ENCODE measurements at places on chromosomes 13 and 19. TPM values are rescaled to one million over a fixed set of nuclear protein-coding genes. Genes with fewer than 3 reads are reported as not detected.

- DNase-seq: no peak
Measured at GRCh38 chr13:62137629-62138405, 722.2 kb upstream of the PCDH20 start.

- DNase-seq: peak; percentile 32
Measured at GRCh38 chr13:113926951-113927660, 46.8 kb downstream of the C13orf46 start.

GRCh38 chr13:114260814-114261213, 20.6 kb upstream of the UPF3A start:
- DNase-seq: no peak

GRCh38 chr19:45135176-45135885, 25.5 kb downstream of the NKPD1 start:
- DNase-seq: no peak

GRCh38 chr13:27483421-27483820, 33.1 kb upstream of the MTIF3 start:
- DNase-seq: no peak

DNA sequence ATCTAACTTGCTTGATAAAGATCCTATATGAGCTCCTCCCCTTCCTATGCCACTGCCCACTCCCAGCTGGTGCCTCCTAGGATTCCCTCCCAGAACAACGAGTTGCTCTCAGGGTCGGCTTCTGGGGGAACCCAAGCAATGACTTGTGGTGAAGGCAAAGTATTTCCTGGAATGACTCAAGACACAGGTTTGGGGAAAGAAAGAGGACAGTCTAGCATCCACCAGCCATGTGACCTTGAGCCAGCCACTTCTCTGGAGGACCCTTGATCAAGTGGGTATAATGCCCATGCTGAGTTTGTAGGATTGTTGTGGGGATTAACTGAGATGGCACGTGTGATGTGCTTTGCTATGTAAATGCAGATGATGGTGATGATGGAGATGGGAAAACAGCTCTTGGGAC, 33.0 kb downstream of the MBD3L2B start:
- no peak for DNase-seq

GRCh38 chr13:97288486-97288900, 66.4 kb downstream of the MBNL2 start:
- DNase-seq: no peak

DNA sequence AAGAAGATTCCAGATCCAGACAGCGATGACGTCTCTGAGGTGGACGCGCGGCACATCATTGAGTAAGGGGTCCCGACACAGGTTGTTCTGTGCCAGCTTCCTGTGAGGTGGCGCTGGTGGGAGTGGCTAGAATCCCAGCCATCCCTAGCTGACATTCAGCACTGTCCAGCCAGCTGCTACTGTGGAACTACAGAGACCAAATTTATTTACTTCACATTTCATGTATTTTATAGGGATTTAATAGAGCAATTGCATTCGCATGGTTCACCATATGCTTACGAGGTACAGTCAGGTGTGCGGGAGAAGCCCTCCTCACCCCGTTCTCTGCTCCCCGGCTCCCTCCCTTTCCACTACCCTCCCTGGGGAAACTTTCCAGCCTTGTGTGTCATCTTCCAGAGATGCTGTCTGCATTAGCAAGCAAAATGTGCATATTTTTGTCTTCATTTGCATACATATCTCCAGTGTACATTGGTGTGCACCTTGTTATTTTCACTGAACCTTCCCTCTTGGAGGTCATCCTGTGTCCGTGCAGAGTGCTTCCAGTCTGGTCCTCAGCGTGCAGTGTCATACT, 47.2 kb downstream of the SMARCA4 start:
- no peak for DNase-seq

DNA sequence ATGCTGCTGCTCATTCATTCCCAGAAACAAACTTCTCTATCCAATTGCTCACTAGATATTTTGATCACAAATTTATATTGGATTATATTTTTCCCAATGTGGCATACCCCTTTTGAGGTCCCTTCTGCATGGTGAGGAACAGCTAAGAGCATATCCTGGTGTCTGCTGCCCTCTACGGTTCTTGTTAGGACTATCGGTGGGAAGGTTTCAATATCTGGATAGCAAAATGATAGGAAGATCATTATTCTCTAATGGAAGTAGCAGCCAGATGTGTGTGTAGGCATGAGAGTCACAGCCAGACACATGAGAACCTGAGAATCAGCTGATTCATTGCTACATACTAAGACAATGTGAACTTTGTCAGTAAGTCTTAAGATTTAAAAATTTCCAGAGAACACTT, 1422.4 kb upstream of the MIR17HG start:
- no peak for DNase-seq

DNA sequence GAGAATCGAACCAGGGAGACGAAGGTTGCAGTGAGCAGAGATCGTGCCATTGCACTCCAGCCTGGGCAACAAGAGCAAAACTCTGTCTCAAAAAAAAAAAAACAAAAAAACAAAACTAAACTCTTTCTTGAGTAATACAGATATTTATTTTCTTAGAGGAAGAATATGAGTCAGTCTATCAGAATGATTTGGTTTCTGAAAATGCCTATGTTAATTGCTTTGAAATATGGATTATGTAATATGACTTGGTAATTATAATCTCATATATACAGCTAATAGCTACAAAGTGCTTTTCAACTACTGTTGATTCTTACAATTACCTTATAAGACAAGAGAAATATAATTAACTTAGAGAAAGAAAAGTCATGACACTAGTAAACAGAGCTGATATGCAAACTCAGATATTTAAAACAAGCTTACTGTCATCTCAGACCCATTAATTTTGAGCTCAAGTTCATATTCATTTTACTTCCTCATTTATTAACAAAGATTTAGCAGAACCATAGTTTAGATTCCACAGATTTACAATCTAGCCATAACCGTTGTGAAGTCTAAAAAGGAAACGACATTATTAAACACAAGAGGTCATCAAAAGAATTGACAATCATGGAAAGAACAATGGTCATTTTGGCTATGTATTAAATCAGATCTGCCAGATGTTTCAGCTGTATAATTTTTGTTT, 88.0 kb downstream of the TBC1D4 start:
- no peak for DNase-seq

DNA sequence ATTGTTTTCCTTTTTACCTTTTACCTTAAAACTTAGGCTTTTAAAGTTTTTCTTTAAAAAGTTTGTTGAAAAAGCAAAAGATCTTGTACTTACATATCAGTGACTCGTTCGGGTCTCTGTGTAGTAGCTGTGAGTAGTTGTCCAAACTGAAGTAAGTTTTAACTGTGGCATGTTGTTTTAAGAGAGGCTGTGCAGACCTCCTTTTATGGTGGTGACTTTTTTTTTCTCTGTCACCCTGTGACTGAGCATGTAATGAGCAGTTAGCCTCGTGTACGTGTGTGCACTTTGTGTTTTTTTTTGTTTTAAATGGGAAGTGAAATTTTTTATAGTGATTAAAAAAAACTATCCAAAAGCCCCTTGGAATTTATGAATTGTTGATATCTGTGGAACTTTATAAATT, at the start of gene GPR183:
Gene GPR183, minus strand, starts transcription at position 153 of the 400 bp plus-strand sequence. CDS start 11,254 bp downstream, outside the sequence.
- no peak for DNase-seq

DNA sequence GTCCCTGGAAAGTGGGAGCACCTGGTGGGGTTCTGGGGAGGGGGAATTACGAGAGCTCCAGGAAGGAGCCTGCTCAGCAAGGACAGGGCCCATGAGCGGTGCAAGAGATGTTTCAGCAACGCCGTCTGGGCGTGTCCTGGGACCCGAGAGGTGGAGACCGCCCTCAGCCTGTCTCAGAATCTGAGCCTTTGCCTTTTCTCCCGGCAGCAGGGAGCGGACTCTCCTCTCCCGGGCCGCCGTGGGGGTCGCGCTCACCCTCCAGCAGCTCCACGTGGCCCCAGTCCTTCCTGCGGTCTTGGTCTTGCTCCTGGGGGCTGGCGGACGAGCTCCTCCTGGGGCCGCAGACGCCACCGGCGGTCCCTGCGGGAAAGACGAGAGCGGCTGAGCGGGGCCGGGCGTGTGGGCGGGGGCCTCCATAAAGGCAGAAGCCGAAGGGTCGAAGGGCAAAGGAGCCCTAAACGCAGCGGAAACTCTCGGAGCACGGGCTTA, 714 bp downstream of the POLRMT start:
- DNase-seq: peak; percentile 69

DNA sequence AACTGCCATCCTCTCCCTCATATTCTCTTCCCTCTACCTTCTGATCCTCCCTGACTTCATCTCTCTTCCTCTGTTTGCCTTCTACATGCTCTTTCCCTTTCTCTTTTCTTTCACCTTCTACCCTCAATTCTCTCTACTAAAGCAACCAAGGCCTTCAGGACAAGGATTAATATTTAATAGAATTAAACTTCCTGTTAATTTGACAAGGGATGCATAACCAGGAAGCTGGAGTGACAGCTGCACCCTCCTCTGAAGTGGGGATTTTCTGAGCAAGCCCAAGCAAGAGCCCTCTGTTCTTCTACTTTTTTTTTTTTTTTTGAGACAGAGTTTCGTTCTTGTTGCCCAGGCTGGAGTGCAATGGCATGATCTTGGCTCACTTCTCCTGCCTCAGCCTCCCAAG, 63.4 kb upstream of the MED4 start:
- no peak for DNase-seq

- DNase-seq: no peak
Measured at GRCh38 chr13:81184556-81185265, 843.8 kb upstream of the SPRY2 start.

Gene POSTN
- total RNA-seq: not detected

Gene MISP
- total RNA-seq: not detected

Gene DHX34
- total RNA-seq: 11.7 TPM

Gene KMT2B
- total RNA-seq: 79.8 TPM

Gene GFY
- total RNA-seq: not detected

Gene NOSIP
- 96.1 TPM for total RNA-seq

Gene ZNF20
- total RNA-seq: 3.7 TPM
